ENCODE measurements at places on chromosomes 3 and 15. TPM values are rescaled to one million over a fixed set of nuclear protein-coding genes. Genes with fewer than 3 reads are reported as not detected.

The C3orf22 gene
- polyA plus RNA-seq, result not detected

The GNAT1 gene
- not detected for polyA plus RNA-seq

The CEP63 gene
- polyA plus RNA-seq, result 34.6 TPM

The NEDD4 gene
- polyA plus RNA-seq, result 2.6 TPM

The DUOXA1 gene
- polyA plus RNA-seq, result 1.2 TPM

The UBAP1L gene
- 1.4 TPM for polyA plus RNA-seq

The MANF gene
- polyA plus RNA-seq, result 49.2 TPM

The MKRN3 gene
- 0.23 TPM for polyA plus RNA-seq

The ZBTB20 gene
- polyA plus RNA-seq, result 6.5 TPM

The THBS1 gene
- polyA plus RNA-seq, result 38.8 TPM

The EIF4E3 gene
- 25.0 TPM for polyA plus RNA-seq

The C2CD4A gene
- 0.02 TPM for polyA plus RNA-seq

The SPESP1 gene
- 4.9 TPM for polyA plus RNA-seq

The SLC28A1 gene
- 0.32 TPM for polyA plus RNA-seq

The PRTG gene
- polyA plus RNA-seq, result 0.23 TPM

The SFMBT1 gene
- 3.8 TPM for polyA plus RNA-seq

The PGBD4 gene
- polyA plus RNA-seq, result 1.5 TPM

DNA sequence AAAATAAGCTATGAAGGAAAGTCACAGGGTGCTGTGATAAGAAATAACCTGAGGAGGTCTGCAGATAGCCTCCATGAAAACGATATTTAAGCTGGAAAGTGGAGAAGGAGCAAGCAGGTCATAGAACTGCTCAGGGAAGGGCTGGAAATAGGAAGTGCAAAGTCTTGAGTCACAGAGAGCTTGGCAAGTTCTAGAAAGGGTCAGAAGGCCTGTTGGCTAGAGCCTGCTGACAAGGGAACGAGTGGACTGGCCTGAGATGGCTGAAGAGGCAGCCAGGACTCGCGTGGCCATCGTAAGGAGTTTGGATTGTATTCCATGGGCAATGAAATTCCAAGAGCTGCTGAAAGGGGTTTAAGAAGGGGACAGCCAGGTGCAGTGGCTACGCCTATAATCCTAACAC, 64.7 kb upstream of the IL12A start:
- no peak for DNase-seq

DNA sequence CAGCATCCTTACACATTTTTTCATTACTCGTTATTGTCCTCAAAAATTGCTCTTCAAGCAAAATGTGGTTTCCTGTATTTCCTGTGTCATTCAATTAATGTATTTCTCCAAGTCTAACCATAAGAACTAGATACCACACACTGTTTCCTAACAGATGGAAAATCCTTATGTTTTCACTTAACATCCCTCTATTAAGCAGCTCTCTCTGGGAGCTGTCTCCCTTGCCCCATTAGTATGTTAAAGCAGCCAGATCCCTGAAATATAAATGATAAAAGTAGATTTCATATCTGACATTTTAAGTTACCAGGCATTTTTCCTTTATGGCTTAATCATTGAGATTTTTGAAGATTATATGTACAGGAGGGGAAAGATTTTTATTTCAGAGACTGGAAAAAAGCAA, 15.9 kb downstream of the PFN2 start:
- DNase-seq, result no peak

DNA sequence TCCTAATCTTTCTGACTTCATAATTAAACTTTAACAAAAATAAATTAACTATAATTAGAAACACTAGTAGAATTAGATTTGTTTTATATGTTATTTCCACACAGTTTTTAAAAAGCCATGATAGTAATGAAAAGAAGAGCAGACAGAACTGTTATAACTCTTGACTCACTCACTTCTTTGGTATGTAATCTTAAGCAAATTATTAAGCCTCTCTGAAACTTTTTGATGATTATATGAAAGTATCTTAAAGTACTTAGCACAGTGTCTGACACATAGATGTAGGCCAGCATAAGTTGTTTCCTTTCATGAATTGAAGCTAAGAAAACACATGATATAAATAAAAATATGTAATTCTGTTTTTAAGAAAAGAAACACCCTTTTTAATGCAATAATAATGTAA, 123.6 kb upstream of the MLF1 start:
- no peak for DNase-seq

DNA sequence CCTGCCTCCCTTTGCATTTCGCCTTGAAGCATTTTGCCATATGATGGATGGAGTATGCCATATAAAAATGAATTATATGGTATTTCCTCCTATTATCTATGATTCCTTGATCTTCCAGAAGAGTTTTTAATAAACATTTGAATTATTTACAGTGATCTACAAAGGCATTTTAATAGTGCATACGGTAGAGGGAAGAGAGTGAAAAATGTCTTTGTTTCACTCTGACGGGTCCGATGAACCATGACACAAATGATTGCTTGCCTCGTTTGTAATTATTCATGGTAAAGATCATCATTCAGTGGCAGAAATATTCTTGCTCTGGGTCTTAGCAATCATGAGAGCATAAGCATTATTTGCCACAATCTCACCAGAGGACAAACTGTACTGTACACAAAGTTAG, 1010.9 kb downstream of the NTRK3 start:
- DNase-seq, result no peak

DNA sequence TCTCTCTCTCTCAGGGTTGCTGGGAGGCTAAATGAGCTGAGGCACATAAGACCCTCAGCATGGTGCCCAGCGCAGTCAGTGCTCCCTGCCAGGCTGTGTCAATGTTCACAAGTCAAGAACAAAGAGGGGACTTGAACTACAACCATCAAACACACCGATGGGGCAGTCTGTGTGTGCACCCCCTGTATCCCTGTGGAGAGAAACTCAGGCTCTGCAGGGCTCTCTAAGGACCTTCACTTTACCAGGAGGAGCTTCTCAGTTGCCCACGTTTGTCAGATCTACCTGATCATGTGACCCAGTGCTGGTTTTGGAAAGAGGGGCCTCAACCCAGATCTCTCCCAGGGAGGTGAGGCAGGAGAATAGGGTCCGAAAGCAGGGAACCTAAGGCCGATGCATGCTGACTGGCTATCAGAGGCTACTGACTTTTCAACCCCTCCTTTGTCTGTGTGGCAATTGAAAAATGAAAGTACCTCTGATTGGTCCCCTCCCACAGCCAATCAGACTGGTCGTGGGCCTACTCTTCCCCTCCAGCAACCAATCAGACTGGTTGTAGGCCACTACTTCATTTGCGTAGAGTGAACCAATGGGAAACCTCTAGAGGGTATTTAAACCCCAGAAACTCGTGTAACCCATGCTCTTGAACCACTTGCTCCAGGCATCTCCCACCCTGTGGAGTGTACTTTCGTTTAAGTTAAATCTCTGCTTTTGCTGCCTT, 34.0 kb downstream of the RHCG start:
- no peak for DNase-seq

DNA sequence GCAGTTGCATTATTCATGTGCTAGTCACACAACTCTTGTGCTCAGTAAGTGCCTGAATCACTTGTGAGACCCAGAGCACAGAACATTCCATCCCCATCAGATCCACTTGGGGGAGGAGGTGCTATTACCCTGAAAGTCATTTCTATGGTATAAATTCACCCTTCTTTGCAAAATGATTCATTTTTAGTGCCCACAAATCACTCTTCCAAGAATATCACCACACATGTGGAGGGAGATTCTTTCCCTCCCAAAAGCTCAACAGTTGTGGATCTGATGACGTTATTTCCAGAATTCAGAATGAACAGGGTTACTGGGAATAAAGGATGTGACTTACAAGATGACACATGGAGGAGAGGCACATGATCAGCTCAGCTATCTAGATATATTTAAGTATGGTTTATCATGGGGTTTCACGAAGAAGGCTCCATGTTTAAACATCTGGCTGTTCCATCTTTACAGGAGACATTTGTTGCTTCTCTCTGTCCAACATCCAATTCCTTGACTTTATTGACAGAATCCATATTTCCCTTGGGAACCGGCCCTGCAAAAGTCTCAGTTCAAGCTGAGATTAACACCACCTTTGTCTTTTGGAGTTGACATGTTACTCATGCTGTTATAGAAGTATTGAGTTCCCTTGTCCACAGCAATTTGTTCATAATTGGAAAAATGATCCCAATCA, 214.2 kb upstream of the PROK2 start:
- DNase-seq, result no peak

GRCh38 chr3:126367316-126367805, 10.2 kb upstream of the KLF15 start:
- no peak for DNase-seq

DNA sequence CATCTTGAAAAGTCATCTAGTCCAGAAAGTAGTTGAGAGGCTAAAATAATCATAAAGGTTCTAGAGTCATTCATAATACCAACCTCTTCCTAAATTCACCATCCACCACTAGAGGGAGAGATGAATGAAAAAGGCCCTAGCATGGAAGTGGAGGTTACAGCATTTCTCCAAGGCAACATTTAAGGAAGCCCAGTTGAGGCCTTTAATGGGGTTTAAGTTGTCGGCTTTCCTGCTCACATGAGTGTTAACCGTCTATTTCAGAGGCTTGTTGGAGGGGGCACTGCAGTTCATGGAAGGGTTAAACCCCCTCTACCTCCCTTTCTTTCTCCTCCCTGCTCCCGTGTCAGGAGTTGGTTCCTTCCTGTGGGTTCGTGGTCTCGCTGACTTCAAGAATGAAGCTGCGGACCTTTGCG, 3.8 kb upstream of the SLCO3A1 start:
- DNase-seq, result no peak

GRCh38 chr3:98978068-98978811, 76.7 kb upstream of the DCBLD2 start:
- DNase-seq, result no peak

GRCh38 chr15:66909381-66909890, 156.0 kb upstream of the SMAD3 start:
- DNase-seq, result no peak

DNA sequence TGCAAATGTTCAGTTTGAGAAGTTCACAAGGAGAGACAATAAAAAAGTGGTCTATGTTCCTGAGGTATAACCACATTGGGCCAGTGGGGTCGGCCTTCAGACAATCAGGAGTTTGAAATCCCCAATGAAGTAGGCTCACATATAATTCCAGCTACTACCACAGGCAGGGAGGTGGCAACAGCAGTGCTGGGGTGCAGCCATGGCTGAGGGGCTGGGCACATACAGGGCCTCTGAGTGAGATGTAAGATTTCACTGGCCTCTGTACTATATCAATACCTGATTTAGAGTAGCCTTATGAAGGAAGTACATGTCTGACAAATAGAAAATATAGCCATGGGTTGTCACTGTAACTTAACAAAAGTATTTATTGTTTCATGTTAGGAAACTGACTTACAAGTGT, 402.2 kb downstream of the TBC1D5 start:
- no peak for DNase-seq

DNA sequence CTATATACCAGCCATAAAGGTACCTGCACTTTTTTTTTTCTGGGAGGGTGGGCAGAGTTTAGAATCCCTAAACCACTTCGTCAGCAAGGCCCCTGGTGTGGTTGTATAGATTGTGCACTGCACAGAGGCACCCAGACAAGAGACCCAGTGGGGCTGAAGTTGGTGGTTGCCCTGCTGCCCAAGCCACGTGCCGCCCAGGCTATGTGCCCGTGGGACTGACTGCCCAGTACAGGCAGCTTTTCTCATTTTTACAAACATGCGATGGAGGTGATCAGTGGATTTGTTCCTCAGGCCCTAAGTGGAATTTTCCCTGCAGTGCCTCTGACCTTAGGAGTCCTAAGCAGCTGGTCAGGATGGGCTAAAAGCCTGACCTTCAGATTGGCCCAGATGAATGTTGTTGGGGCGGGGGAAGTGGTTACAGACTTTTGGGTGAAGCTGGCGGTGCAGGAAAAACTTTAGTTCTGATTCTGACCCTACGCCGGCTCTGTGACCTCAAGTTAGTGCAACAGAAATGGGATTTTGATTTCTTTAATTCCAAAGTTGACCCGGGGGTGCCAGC, 34.9 kb upstream of the LIMD1 start:
- no peak for DNase-seq

DNA sequence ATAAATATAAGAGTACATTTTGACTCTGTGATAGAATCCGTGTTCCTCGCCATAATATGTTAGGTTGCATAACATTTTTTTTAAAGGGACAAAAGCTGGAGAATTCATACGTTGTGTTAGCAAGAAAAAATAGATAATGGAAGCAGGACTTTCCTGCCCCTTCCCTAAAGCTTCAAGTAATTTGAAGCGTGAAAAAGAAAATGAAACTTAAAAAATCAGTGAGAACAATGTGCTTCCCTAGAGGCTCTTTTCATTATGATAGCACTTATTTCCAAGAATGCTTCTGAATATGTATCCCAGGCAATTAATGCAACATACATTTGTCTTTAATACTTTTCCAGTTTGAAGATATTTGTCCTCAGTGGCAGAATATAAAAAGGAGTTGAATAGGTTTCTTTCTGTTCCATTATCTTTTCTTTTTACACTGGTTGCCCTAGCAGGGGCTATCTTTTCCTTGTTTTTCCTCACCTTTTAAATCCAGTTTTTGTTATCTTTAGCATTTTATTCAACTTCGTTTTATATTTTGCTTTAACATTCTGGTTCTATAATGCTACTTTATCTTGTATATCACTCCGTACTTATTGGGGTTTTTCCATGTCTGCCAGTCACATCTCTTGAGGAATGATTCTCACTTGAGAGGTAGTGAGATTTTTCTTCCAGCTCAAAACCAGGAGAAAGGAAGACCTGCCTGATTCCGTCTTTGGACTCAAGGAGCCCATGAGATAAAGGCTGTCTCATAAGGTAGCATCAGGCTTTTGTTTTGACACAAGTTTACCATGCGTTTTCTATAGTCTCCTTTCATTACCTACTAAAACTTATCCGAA, 113.8 kb downstream of the MBNL1 start:
- DNase-seq, result no peak

DNA sequence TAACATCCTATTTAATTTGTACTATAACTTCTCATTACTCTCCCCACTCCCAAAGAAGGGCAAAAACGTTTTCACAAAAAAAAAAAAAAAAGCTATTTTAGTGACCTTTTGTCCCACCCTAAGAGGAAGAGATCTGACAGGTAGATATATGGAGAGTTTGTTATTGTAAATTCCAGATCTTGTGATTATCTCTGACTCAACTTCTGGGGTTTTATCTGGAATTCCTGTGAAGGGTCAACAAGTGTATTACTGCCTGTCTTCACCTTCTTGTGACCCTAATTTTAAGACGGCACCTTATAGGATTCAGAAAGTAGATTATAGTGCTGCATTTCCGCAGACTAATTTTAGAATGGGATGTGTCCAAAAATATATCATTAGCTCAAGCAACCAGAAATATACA, 205.9 kb upstream of the CDIN1 start:
- no peak for DNase-seq

- DNase-seq, result no peak
Observed at GRCh38 chr15:60272623-60273022, 125.2 kb downstream of the ANXA2 start.

GRCh38 chr3:36843065-36844051, 79.0 kb upstream of the DCLK3 start:
- no peak for DNase-seq

Measured in right cardiac atrium (tissue), 5 donors.